Fibroblast of skin of left quadriceps (primary cell): ENCODE measurements at places on chromosomes 13 and 19.

- DNase-seq = no peak
Observed at GRCh38 chr13:51887468-51887867, 25.7 kb downstream of the CCDC70 start.

DNA sequence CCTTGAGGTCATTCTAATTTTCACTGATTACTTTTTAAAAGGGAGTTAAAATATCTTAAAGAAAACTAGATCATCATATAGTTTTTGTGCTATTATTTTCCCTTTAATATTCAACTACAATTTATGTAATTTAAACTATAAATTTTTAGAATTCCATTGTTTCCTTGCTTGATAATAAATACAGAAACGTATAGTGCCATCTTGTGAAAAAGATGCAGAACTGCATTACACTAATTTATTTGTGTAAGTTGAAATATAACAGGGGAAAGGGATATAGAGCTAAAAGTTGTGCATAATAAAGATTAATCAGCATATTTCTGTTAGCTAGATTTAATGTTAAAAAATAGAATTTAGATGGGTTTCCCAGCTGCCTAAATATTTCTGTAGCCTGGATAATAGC lies 61.5 kb upstream of the TDRD3 start:
- DNase-seq = no peak

GRCh38 chr13:35474496-35475211 lies 1.8 kb downstream of the MAB21L1 start:
- DNase-seq = no peak

DNA sequence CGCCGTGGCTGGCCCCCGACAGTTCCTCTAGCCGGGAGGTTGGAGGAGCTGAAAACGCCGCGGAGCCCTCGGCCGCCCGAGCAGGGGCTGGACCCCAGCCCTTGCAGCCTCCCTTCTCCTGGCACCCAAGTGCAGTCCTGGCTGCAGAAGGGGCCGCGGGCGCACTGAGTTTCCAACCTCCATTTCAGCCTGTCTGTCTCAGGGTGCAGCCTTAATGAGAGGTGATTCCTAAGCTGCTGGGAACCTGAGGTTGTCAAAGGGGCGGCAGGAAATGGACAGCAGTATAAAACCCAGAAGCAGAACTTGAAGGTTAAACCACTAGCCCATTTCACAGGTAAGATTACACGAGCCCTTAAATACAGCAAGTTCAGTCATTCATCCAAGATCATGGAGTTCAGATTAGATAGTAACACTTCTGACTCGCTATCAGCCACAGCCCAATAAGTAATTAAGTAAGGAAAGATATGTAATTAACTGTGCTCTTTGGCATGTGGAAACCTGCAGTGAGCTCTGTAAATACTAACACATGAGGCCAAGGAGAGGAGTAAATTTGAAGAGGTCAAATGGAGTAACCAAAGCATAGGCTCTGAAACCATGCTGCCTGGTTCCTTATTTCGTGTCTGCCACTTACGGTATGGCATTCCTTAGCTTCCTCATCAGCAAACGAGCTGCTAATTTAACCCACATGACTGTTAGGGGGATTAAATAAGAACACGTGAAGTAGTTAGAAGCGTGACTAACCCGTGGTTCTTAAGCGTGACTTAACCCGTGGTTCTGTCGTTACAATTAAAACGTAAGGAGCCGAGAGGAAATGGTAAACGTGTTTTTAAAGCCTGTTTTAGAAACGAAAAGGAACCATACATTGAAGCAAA lies 686 bp downstream of the SETDB2 start:
- peak; percentile 77 for DNase-seq

GRCh38 chr13:66859078-66859477 lies 371.1 kb downstream of the PCDH9 start:
- no peak for DNase-seq

DNA sequence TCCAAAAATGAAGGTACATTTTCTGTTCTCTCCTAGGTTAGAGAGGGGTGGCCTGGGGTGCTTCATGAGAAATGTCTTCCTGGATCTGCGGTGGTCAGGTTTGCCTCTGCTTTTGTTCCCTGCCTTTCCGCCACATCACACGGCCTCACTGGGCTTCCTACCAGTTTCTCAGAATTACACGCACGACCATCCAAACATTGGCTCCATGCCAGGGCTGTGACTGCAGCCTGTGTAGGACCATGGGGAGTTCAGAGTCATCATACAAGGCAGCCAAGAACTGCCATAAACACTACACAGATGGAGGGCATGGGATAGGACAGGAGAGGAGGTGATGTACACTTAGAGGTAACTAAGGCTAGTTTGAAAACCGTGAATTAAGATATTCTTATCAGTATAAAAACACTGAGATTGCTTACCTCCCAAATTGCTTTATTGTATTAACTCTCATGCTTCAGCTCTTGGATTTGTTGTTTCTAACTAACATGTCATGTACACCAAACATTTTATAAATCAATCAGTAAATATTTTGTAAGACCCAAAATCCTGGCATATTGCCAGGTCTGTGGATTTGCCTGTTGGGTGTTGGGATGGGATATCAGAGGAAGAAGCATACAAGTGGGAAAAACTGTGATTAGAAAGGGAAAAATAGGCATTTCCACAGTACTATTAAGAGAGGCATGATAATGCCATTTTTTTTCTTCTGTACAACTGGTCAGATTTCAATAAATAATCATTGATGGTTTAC lies 45.2 kb downstream of the CDADC1 start:
- DNase-seq = no peak

- peak; percentile 6 for DNase-seq
Observed at GRCh38 chr19:42634409-42635232, 39.9 kb upstream of the CEACAM8 start.

GRCh38 chr13:47277774-47278173 lies 380.9 kb upstream of the HTR2A start:
- DNase-seq = no peak

DNA sequence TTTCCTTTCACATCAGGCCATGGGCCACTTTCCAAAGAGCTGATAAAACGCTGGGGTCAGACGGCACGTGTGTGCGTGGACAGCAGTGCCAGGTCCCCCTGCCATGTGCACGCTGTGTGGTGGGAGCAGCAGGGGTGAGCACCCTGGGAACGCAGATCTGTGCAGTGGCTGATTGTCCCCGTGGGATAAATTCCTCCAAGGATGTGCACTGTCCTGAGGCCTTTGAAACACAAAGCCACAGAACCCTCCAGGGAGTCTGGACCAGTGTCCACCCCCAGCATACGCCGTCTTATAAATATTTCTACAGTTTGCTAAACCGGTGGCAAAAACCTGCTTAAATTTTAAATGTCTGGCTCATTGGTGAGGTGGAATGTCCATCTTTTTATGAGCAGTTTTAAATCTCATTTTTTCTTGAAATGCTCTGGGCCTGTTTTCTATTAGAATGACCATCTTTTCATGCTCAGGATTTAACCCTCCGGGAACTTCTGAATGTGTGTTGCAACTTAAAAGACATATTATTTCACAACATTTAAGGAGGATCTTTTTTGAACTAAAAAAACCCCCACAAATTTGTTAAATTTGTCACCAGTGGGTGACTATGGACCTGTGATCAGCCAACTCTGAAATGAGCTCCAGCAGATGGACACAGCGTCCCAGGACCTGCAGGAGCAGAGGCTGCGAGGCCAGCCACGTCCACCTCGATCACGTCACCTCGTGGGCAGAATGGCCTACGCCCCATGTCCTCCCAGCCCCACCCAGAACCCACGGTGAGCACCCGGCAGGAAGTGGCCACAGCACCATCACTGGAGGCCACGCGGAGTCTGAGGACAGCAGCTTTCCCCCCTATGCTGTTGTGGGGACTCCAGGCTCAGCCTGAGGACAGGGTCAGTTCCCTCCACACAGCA lies 68.6 kb downstream of the RASA3 start:
- peak; percentile 61 for DNase-seq

DNA sequence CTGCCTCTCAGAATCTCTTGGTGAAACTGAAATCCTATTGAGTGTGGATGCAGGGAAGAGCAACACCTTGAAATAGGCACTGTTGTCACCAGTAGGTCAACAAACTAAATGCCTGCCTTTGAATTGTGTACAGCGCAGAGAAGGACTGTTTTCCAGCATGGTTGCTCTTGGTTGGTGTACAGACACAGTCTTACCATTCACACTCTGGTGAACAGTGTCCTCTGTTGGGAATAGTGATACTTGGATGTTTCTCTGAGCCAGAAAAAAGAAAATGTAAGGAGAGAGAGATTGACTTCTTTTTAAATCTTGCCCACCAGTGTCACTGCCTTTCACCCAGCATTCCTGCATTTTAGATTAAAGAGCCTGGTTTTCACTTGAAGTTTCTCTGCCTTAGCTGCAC lies 179.7 kb downstream of the STK24 start:
- no peak for DNase-seq

DNA sequence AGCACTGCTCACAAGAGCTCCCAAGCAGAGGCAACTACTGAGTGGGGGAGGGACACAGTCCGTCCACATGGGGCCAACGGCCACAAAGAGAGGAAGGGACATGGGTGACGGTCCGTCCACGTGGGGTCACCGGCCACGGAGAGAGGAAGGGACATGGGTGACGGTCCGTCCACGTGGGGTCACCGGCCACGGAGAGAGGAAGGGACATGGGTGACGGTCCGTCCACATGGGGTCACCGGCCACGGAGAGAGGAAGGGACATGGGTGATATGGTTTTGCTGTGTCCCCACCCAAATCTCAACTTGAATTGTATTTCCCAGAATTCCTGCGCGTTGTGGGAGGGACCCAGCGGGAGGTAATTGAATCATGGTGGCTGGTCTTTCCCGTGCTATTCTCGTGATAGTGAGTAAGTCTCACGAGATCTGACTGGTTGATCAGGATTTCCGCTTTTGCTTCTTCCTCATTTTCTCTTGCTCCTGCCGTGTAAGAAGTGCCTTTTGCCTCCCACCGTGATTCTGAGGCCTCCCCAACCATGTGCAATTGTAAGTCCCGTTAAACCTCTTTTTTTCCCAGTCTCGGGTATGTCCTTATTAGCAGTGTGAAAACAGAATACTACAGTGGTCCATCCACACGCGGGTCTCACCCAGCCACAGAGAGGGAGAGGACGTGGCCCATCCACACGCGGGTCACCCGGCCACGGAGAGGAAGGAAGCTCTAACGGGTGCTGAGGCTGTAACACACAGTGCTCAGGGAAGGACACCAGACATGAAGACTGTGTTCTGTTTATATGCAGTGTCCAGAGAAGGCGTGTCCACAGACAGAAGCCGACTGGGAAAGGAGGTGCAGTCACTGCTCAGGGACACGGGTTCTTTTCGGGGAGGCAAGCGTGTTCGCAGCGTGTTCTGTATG lies 48.5 kb downstream of the GAS6 start:
- DNase-seq = no peak

DNA sequence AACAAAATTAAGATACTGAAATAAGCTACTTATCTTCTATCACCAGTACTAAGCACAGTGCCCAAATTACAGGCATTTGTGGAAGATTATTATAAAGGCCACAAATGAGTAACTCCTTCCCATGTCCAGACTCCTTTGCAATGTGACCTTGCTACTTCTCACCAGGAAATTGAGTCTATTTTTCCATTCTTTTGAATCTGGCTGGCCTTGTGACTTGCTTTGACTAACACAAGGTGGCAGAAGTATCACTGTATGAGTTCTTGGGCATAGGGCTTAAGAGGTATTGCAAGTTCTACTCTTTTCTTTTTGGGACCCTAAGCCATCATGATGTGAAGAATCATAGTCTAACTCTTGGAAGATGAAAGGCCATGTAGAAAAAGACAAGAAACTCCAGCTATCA lies 49.9 kb downstream of the UGGT2 start:
- no peak for DNase-seq

DNA sequence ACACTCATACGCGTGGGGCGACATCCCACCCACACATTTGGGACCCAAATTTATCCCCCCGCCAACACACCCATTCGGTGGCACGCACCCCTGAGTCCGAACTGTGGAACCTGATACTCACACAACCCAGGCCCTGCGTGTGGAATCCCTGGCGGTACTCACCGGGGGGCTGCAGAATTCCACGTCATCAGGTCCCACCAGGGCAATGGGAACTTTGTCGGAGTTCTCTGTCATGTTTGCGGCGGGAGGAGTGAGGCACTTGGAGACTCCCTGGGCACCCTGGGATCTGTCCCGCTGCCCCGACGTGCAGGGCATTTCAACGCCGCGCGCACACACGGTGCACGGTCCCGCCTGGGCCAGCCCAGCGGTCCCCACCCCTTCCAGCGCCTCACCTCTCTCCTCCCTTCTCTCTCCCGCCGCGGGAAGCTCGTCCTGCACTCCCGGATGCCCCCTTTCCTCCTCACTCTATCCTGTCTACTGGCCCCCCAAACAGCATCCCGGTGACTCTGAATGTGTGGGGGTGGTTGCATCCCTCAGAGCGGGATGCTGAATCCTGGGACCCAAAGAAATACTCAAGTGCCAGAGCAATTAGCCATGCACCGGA lies at the start of gene CNMD:
Gene CNMD, minus strand, starts transcription at position 353 of the 604 bp plus-strand sequence. Its CDS starts 119 bp downstream, at position 234.
- DNase-seq = no peak

DNA sequence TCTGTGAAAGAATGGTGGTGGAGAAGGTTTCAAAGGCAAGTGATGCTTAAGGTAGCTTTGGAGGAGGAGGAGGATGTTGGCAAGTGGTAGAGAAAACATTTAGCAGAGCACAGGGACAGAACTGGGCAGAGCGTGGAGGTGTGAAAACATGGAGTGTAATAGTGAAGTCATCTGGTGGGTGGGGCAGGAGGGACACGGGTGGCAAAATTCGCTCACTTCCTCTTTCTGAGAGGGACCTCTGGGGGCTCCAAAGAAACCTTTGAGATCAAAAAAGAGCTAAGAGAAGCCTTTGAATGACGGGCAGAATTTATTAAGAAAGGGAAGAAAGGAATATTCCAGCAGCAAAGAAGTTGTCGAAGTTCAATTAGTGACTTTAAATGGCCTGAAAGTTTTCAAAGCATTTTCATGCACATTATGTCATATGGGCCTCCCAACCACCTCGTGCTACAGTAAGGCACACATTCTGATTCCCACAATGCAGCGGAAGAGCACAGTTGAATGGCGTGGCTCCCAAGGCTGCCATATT lies 82.8 kb downstream of the STARD13 start:
- DNase-seq = no peak

GRCh38 chr13:30504081-30504480 lies 38.3 kb upstream of the HMGB1 start:
- no peak for DNase-seq

DNA sequence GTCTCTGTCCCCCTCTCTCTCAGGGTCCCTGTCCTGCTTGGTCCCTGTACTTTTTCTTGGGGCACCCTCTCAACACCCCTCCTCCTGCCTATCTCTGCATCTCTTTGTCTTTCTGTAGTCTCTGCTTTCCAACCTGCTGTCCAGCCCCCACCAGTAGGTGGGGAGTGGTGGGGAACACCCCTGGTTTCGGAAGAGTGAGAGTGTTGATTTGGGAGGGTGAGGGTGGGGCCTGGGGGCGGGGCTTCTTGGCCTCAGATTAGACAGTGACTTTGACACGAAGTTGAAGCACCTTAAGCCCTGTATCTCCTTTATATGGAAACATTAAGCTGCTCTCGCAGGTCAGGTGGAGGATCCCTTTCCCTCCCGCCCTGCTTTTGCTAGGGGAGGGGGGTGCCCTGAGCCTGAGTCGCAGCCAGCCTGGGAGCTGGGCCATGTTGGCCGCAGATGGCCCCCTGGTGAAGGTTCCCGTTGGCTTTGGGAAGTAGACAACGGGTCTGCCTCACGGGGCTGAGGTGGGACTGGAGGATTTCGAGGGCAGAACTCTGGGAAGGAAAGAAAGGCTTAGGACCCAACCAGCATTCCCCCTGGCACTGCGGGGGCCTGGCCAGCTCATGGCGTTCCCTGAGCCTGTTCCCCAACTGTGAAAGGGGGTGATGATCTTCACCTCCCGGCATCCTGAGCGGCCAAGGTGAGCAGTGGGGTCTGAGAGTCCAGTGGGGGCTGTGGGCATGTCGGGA lies at the start of gene KCNJ14:
Gene KCNJ14, plus strand, starts transcription at position 404 of the 737 bp plus-strand sequence. CDS start 6,151 bp downstream, outside the sequence.
- no peak for DNase-seq

GRCh38 chr13:77042566-77043177 lies 15.7 kb upstream of the FBXL3 start:
- no peak for DNase-seq

GRCh38 chr13:39148513-39148961 lies 110.3 kb downstream of the NHLRC3 start:
- peak; percentile 80 for DNase-seq
